ENCODE measurements at places on chromosomes 13 and 19. TPM values are rescaled to one million over a fixed set of nuclear protein-coding genes. Genes with fewer than 3 reads are reported as not detected.

The WDR87 gene
- not detected for total RNA-seq

DNA sequence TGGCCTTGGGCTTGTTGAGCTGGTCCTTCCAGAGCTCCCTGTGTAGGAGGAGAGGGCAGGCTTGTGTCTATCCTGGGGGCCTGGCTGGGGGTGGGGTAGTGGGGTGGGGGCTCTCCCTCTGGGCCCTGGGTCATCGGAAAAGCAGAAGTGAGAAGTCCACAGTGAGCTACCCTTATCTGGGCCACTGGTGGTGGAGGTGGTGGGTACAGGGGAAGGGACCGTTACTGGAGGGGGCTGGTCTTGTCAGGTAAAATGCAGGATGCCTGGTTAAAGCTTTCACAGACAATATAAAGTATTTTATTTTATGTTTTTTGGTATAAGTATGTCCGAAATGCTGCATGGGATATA, 342 bp upstream of the SIGLEC10 start:
- no peak overlapping the region for H3K4me3 ChIP-seq
- H3K36me3 ChIP-seq: no peaks in the 10 kb centered on the region
- peaks cover 8% of the 10 kb centered on the region for H3K27me3 ChIP-seq
- H3K4me1 ChIP-seq: no peaks in the 10 kb centered on the region

DNA sequence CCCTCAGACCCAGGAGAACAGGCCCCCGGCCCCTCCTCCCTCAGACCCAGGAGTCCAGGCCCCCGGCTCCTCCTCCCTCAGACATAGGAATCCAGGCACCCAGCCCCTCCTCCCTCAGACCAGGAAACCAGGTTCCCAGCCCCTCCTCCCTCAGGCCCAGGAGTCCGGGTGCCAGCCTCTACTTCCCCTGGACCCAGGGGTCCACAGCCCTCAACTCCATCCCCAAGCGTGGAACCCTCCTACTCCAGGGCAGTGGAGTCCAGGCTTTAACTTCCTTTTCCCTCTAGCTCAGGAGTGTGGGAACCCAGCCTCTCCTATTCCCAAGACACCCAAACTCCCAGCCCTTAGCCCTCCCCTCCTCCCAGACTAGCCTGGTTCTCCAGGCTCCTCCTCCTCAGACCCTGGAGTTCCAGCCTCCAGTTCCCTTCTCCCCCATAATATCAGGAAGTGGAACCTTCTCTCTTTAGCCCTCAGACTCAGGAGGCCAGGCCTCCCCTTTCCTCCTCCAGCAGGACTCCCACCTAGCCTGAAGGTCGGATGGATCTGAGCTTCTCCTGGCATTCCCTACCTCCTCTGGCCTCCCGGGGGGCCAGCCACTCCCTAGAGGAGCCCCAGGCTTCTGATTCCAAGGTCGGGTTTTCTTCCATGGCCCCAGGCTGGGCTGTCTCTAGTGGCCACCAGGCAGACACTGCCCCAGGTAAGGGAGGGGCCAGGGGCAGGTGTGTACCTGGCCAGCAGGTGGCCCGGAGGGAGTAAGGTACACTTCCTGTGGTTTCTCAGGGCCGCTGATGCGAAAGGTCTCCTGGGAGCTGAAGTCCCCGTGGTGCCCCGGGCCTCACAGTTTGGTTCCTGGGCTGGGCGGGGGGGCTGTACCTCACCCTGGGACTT, at the start of gene TMC4:
TSS of gene TMC4 (minus strand) at position 690 of the 888 bp plus-strand sequence. CDS start at position 647, 43 bp downstream.
- peak; percentile 94 for DNase-seq
- H3K27me3 ChIP-seq: no peaks in the 10 kb centered on the region
- H3K4me1 ChIP-seq: no peaks in the 10 kb centered on the region
- H3K4me3 ChIP-seq: peak within 1 kb of the TSS; percentile 75
- no peak within 1 kb of the TSS for H3K27ac ChIP-seq
- H3K36me3 ChIP-seq: peaks cover 11% of the 10 kb centered on the region

DNA sequence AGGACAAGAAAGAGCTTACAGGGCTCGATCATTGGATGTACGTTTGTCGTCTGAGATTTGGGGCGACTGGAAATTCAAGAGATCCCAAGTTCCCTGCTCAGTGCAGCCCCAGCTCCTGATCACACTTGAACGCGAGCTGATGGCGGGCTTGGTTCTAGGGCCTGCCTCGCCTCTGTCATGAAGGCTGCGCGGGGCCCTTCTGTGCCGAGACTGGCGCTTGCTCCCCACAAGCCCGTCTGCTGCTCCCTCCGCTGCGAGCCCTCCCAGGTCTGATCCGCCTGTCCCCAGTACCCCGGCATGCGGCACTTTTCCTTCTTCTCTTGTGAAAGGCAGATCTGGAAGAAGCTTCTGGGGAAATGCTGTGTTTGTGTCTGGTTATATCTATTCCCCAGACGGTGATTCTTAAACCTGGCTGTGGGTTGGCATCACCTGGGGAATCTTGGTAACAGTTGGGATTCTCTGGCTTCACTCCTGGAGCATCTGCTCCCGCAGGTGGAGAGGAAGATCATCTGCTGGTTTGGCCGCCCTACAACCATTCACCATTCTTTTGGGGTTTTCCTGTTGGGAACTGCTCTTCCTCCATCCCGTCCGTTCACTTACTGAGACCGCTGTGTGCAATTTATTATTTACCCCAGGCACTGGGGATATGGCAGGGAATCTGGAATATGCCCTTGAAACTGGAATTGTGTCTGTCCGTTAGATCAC, 43.6 kb downstream of the SIPA1L3 start:
- H3K36me3 ChIP-seq: no peaks in the 10 kb centered on the region
- H3K4me1 ChIP-seq: peaks cover 6% of the 10 kb centered on the region
- no peak for DNase-seq
- no peaks in the 10 kb centered on the region for H3K27me3 ChIP-seq

DNA sequence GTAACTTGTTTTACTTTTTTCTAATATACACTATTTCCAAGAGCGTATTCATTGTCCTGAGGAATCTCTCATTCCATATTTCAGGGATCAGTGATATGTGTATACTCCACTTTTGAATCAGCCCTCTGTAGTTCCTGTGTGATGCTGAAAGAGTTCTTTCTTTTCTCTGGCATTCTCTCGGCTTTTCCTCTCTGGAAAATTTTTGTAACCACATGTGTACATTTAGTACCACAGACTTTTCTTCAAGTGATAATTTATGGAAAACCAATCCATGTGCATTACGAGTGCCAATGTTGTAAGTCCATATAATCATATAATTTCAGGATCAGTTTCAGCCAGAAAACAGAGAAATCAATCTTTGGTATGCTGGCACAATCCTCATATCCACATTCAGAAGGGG, 102.2 kb upstream of the MBNL2 start:
- no peaks in the 10 kb centered on the region for H3K36me3 ChIP-seq
- peaks cover 3% of the 10 kb centered on the region for H3K27me3 ChIP-seq
- DNase-seq: no peak
- peaks cover 12% of the 10 kb centered on the region for H3K4me1 ChIP-seq

DNA sequence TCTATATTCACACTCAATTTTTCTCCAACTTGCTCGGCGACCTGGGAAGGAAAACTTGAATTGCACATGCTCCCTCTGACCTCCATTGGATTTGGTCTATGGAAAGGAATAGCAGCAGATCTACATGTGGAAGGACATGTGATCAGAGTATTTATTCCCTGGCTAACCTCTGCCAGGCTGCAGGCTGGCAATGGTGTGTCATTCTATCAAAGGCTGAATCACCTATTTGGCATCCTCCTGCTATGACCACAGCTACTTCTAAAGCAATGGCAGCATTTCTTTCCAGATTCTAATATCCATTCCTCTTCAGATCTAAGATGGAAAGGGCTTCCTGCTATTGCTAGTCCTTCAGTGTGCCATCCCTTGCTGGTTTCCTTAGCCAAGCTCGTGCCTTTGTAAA, 144.3 kb upstream of the FREM2 start:
- H3K36me3 ChIP-seq: no peaks in the 10 kb centered on the region
- no peaks in the 10 kb centered on the region for H3K4me1 ChIP-seq
- H3K27ac ChIP-seq: no peak overlapping the region
- DNase-seq: no peak
- H3K27me3 ChIP-seq: no peaks in the 10 kb centered on the region

- peaks cover 1% of the 10 kb centered on the region for H3K36me3 ChIP-seq
- no peak overlapping the region for H3K4me3 ChIP-seq
- peaks cover 2% of the 10 kb centered on the region for H3K4me1 ChIP-seq
- no peak overlapping the region for H3K27ac ChIP-seq
- peaks cover 29% of the 10 kb centered on the region for H3K27me3 ChIP-seq
Measured at GRCh38 chr19:40610396-40611064, 9.4 kb downstream of the LTBP4 start.

GRCh38 chr13:82766732-82767321, 1115.4 kb downstream of the SLITRK1 start:
- H3K4me1 ChIP-seq: no peaks in the 10 kb centered on the region
- H3K27me3 ChIP-seq: no peaks in the 10 kb centered on the region

DNA sequence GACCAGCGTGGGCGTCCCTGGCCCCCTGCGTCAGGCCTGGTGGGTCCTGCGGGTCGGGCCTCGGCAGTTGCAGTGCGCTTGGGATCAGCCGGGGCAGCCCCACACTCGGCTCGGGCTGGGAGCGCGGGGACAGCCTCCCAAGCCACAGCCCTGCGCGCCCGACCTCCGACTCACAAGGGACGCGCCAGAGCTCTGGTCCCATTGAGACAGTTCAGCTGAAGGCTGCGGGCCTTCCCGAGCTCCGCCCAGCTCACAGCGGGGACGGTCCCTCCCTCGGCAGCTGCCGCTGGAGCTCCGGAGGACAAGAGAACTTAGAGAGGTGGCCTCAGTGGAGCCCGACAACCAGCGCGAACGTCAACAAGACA, 45.7 kb upstream of the ZNF730 start:
- no peak overlapping the region for H3K27ac ChIP-seq
- no peaks in the 10 kb centered on the region for H3K27me3 ChIP-seq
- H3K36me3 ChIP-seq: no peaks in the 10 kb centered on the region
- no peaks in the 10 kb centered on the region for H3K4me1 ChIP-seq
- H3K4me3 ChIP-seq: no peak overlapping the region

- H3K27me3 ChIP-seq: no peaks in the 10 kb centered on the region
- H3K4me1 ChIP-seq: no peaks in the 10 kb centered on the region
- DNase-seq: no peak
- H3K36me3 ChIP-seq: no peaks in the 10 kb centered on the region
- no peak overlapping the region for H3K27ac ChIP-seq
Measured at GRCh38 chr19:43455321-43456113, 9.9 kb downstream of the LYPD3 start.
